Chondrocyte (in vitro differentiated cells): ENCODE measurements at places on chromosomes 3 and 15. TPM values are rescaled to one million over a fixed set of nuclear protein-coding genes. Genes with fewer than 3 reads are reported as not detected.

DNA sequence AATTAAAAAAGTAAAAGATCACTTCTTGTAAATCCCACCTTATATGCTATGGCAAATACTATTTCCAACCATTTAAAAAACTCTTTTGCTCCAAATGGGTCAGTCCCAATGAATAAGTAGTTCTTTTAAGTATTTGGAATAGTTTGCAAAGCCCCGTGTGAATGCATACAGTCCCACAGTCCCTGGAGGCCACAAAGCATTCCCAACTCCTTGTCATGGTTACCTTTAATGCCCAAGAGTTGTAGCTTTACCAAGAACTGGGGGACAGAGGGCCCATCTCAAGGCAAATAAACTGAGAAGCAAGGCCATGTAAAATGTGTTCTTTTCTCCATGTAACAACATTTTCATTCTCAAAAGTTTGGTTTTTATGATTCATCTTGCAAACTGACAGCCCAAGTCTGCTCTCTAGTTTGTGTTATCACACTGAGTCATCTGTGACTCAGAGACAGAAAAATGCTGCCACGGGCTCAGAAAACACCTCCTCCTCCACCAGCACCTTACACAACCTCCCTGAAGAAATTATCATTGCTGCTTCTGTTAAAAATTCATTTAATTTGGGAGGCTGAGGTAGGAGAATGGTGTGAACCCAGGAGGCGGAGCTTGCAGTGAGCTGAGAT is 336.2 kb downstream of the ERC2 start:
- DNase-seq, result no peak

GRCh38 chr3:152146461-152146860 is 122.3 kb upstream of the MBNL1 start:
- no peak for DNase-seq

GRCh38 chr3:161498259-161498921 is 1.8 kb downstream of the OTOL1 start:
- DNase-seq, result no peak

GRCh38 chr3:161893972-161894371 is 397.4 kb downstream of the OTOL1 start:
- no peak for DNase-seq

- DNase-seq, result no peak
These were observed 1.5 kb downstream of the C2CD4A start for GRCh38 chr15:62068071-62068809.

DNA sequence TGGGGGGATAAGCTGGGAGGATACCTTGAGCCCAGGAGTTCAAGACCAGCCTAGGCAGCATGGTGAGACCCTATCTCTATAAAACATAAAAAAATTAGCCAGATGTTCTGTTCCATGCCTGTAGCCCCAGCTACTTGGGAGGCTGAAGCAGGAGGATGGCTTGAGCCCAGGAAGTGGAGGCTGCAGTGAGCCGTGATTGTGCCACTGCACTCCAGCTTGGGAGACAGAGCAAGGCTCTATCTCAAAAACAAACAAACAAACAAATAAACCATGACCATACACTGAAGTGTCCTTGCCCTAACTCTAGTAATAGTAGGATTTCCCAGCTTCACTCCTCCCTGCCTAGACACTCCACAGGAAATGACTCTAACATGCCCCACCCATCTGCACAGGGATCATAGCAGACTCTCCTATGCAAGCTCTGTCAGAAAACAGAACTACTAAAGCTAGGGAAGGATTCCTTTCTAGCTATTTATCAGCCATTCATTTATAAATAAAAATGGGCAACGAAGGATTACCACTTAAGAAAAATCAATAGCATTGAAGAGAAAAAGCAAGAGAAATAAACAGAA is 4.6 kb downstream of the ERICH6 start:
- no peak for DNase-seq

DNA sequence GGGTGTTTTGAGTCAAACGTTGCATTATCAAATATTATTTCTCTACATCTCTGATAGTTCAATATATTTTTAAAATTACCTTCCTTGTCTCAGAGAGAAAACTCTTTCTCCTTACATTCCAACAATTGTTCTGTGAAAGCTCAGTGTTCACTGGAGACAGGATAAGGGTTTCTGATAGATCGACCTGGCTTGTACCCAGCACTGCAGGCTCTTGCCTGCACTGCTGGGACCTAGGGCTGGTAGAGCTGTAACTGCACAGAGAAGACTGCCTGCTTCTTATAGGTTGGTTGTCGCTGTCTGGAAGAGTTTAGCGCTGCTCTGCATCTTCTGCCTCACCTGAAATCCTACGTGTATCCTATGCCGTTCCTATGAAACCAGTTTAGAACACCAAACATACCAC is 249.9 kb upstream of the LRTM1 start:
- no peak for DNase-seq

The CACNA2D2 gene
- 0.34 to 0.46 TPM (median 0.40 TPM) in 3 replicates for total RNA-seq

The WDR53 gene
- total RNA-seq, result 12.2 to 13.8 TPM (median 12.8 TPM) in 3 replicates

The RLBP1 gene
- total RNA-seq, result not detected in 3 replicates
